ENCODE measurements at places on chromosomes 12 and 14. TPM values are rescaled to one million over a fixed set of nuclear protein-coding genes. Genes with fewer than 3 reads are reported as not detected.

ACOT6 gene
- total RNA-seq = not detected

BATF gene
- total RNA-seq = not detected

DLK1 gene
- total RNA-seq = 0.06 TPM

IFNG-AS1 gene
- not detected for total RNA-seq

HOXC12 gene
- total RNA-seq = 6.0 TPM

ZNF219 gene
- total RNA-seq = 13.4 TPM

COPZ1 gene
- 116 TPM for total RNA-seq

PIP4P1 gene
- 19.7 TPM for total RNA-seq

STAT2 gene
- total RNA-seq = 47.1 TPM

GLS2 gene
- total RNA-seq = 5.4 TPM

FOXG1 gene
- total RNA-seq = 1.8 TPM

KRT71 gene
- total RNA-seq = not detected

PLEKHD1 gene
- total RNA-seq = not detected

CD4 gene
- total RNA-seq = not detected

EFS gene
- 0.80 TPM for total RNA-seq

RHEBL1 gene
- 11.0 TPM for total RNA-seq

ADGRD1 gene
- 15.6 TPM for total RNA-seq

RGS6 gene
- total RNA-seq = not detected

PTPRB gene
- 1.6 TPM for total RNA-seq

TAS2R19 gene
- total RNA-seq = 9.0 TPM

ADAMTS20 gene
- total RNA-seq = not detected

OASL gene
- total RNA-seq = 29.6 TPM

VWF gene
- total RNA-seq = not detected

NTS gene
- not detected for total RNA-seq

GDF3 gene
- total RNA-seq = not detected

SMIM41 gene
- not detected for total RNA-seq

NPAS3 gene
- 1.5 TPM for total RNA-seq

HPD gene
- total RNA-seq = not detected

OSGEP gene
- total RNA-seq = 87.9 TPM

LRRC10 gene
- total RNA-seq = not detected

ADCY4 gene
- not detected for total RNA-seq

SUDS3 gene
- 38.0 TPM for total RNA-seq

GPR84 gene
- not detected for total RNA-seq

LIN7A gene
- 0.12 TPM for total RNA-seq

RNASE1 gene
- 6.0 TPM for total RNA-seq

IGF1 gene
- total RNA-seq = not detected

TEX52 gene
- not detected for total RNA-seq

TAS2R42 gene
- not detected for total RNA-seq

APEX1 gene
- 63.0 TPM for total RNA-seq

RNF212B gene
- not detected for total RNA-seq

C12orf56 gene
- not detected for total RNA-seq

FITM1 gene
- 2.7 TPM for total RNA-seq
